ENCODE measurements at places on chromosomes 5 and 9.

DNA sequence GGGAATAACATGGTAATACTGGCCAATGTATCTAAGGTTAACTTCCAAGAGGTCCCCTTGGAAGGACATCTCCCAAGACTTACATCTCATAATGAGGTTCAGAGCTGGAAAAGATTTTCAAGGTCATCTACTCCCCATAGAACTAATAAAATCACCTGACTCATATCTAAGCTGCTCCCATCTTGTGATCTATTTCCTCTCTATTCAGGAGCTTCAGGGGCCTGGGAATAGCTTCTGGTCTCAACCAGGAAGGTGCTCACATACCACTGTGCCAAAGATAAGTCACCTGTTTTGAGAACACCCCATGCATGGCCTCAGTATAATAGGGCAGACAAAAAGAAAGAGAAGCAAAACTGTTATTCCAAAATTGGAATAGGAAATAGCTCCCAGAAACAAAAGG is 74.2 kb downstream of the OXCT1 start:
- no peak for DNase-seq

GRCh38 chr9:84357275-84357674 is 16.7 kb upstream of the SLC28A3 start:
- DNase-seq, result no peak

DNA sequence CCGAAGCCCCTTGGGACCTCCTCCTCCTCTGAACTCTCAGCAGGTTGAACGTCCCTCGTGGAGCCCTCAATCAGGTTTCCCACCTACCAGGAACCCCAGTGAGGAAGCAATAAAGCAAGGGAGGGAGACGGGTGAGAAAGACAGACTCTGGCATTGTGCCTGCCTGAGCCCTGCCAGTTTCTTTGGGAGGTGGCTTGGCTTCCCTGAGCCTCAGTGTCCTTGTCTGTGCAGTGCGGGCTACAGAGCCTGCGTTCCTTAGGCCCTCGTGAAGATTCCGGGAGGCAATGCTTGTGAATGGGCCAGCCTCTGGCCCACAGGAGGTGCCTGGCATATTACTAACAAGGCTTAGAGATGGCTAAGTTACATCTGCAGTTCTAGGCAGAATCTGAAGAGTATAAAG is 11.9 kb downstream of the GTF3C5 start:
- DNase-seq, result no peak

DNA sequence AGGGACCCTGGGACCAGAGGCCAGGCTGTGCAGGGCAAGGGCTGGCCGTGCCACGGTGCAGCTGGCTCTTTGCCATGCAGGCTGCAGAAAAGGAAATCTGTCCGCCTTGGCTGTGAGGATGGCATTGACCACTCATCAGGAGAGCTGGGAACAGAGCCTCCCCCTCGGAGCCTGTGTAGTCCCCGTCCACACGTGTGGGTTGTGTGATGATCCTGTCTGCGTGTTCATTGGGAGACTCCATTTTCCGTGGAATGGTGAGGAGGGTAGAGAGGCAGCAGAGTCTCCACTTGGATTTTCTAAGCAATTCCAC is 47.7 kb downstream of the EHMT1 start:
- DNase-seq, result no peak

- no peak for DNase-seq
Observed at GRCh38 chr5:14778792-14779070, 92.8 kb downstream of the ANKH start.

DNA sequence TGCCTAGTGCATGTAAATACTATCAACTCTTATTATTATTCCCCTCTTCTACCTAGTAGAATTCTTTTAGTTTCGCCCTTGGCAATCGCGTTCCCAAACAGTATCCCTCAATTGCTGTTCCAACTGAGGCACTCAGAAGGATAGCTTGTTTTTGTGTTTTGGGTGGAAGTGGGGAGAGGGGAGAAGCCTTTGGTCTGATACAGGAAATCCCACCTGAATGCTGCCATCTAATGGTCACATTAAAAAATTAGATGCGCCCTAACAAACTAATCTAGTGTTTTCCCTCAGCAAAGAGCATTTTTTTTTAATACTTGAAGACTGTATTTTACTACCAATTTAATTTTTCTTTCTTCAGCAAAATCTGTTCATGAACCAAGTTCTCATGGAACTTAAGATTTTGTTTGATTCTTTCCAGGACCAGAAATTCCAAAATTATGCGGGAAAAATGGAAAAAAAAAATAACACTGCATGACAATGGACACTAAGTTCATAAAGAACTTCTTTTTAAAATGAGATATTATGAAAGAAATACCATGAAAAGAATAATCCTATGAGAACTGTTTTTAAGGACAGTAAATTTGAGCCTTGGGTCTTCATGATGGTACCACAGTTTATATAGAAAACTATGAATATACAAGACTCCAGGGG is 22.2 kb upstream of the GLDC start:
- DNase-seq, result no peak

GRCh38 chr5:34603378-34603777 is 52.8 kb upstream of the RAI14 start:
- DNase-seq, result no peak

DNA sequence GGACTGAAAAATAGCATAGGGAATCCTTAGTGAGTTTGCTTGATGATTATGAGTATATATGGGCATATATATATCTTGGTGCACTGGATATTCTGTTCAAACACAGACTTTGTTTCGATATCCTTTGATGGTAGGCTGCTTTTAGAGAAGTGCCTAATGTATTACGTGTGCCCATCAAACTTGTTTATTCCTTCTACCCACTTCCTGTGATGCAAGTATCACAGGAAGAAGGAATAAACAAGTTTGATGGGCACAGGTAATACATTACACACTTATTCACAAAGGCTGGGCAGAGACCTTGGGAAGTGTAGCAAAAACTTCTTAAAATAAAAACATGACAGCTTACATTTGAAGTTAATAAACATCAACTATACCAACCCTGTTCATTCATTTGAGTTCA is 364.2 kb downstream of the CHSY3 start:
- no peak for DNase-seq

GRCh38 chr5:72034770-72035169 is 72.5 kb upstream of the MAP1B start:
- no peak for DNase-seq

- no peak for DNase-seq
Observed at GRCh38 chr5:39072925-39073766, 1.1 kb downstream of the RICTOR start.

DNA sequence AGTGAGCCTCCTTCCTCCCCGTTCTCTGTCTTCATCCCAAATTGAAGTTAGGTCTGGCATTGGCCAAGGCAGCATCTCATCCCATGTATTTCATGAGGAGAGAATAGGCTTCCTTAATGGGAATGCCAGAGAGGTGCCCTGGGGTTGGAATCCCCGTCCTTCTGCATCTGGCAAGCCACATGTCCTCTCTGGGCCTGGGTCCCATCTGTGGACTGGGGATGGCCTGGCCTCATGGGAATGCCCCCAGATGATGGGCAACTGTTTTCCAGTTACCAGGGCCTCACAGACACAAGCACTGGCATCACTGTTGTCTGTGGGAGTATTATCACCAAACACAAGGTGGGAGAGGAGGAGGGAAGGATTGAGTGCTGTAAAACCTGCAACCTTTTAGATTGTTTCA is 153.9 kb downstream of the FSTL4 start:
- no peak for DNase-seq

DNA sequence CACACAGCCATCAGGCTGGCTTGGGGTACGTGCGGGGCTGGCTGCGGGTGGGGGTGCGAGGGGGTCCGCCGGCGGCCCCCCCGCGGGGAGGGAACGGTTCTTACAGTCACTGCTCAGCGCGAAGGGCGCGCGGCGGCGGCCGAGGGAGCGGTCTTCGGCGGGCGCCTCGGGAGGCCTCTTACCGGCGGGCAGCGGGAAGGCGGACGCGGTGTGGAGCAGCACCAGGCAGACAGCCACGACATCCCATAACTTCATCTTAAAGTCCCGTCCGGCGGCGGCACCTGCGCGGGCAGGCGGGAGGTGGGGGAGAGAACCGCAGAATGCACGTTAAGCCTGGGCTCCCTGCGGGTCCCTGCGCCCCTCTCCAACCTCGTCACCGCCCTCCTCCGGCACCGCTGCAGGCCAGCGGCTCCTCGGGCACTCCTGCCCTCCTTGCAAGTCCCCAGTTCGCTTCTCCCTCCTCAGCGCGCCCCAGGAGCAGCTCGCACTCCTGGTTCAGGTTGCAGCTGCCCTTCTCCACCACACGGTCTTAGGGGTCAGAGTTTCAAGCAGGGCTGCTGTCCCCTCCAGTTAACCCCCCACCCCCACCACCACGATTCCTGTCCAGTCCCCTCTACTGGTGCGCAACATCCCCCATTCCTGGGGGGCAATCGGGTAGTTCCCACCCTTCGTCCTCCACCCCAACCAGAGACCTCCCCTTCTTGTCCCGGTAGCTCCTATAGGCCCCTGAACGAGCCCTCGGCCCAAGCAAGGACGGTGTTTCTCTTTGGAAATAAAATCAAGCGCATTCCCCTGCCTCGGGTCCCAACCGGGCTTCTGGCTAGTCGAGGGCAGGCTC is 5.1 kb downstream of the GDNF start:
- no peak for DNase-seq

GRCh38 chr5:138986186-138986800 is 111.2 kb upstream of the LRRTM2 start:
- DNase-seq, result no peak

DNA sequence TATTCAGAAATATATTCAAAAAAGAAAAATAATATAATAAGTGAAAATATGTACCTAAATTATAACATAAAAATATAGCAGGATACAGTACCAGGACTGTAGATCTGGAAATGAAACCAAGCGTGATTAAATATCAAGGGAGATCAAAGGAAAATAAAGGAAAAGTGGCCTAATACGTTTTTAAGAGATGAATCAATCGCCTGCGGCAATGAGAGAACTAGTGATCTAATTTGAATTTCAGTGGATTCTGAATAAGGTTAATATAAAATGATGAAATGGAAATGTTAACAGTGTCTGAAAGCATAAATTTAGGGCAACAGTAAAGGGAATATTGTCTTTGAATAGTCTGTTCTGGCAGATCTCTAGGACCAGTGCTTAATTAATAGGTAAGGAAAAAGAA is 1761.9 kb upstream of the ACO1 start:
- DNase-seq, result no peak

GRCh38 chr9:95876138-95876444 is 600 bp downstream of the ERCC6L2 start:
- no peak for DNase-seq

GRCh38 chr9:129392093-129392541 is 214.1 kb upstream of the IER5L start:
- DNase-seq, result no peak

DNA sequence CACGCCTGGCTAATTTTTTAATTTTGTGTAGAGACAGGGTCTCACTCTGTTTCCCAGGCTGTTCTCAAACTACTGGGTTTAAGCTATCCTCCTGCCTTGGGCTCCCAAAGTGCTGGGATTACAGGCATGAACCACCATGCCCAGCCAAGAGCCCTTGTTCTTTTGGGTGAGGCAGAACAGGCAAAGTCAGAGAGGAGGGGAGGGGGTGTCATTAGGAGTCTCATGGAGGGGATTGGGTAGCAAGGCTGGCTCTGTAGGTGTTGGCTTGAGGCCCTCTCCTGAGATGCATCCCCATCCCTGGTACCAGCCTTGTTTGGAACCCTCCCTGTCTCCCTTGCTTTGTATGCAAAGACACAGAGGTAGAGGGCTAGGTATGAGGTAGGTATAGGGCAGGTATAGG is 24.1 kb downstream of the GSN start:
- DNase-seq, result no peak

DNA sequence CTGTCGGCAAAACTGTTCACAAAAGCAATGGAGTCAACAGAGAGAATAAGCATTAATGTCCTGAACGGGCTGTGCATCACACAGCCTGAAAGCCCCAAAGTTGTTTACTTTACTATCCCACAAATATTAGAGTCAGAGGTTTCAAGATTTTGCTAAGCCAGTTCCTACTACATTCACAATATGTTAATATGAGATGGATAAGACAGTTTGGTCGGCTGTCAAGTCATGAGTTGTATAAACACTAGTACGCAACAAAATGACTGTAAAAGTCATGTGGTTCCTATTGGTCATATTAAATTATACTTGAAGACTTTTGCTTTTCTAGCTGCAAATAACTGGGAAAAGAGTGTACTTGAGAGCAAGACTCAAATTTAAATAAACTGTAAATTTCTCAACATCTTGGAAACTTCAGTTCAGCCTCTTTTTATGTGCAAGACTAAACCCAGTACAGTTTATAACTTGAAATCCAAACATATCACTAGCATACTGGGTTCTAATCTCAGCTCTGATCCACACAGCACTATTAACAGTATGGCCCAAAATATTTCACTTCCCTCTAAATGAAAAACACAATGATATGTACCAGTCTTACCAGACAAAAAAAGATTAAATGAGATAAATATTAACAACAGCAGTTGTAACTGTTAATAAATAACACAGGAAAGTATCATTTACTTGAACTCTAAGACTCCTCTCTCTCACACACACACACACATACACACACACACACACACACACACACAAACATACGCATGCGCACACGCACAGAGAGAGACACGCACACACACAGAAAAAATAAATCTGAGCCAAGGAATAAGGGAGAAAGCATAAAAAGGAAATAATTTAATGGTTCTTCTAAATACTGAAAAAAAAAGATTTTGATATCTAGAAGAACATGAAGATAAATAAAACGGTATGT is 33.1 kb downstream of the FANCC start:
- no peak for DNase-seq

GRCh38 chr5:148732692-148733091 is 78.4 kb upstream of the HTR4 start:
- no peak for DNase-seq

DNA sequence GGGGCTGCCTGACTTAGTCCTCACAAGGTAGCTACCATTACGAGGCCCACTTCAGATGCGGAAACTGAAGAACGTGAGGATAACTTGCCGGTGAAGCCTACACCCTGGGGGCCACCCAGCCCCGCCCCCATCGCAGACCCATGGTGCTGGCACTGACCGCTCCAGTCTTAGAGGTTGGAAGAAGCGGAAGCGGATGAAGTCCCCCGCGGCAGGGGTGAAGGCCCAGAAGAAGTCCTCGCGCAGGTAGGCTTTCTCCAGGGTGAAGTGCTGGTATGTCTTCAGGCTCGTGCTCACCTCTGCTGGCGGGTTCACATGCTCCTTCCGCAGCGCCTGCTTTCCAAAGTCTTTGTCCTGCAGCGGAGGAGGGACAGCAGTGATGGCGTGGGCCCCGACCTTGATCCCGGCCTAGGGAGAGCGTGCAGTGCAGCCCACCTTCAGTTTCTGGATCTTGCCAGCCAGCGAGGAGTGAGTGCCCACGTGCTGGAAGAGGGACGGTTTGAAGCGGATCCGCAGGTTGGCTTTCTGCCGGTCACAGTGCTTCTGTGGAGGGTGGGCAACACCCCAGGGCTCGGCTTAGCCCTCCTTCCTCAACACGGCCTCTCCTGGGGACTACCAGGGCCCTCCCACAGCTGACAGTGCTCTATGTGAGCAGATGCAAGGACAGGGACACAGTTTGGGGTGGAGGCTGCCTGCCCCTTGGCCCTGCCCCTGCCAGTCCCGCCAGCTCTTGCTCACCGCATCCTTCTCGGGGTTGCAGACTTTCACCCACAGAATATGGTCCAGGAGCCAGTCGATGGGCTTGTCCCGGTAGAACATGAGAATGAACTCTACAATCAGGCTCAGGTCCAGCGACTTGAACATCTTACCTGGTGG is 5.2 kb downstream of the LTC4S start:
- no peak for DNase-seq
